GM23338 (cell line): ENCODE measurements at places on chromosomes 7 and 10.

- DNase-seq: peak; percentile 81
Measured at GRCh38 chr10:116833986-116834985, 15.0 kb upstream of the ENO4 start.

DNA sequence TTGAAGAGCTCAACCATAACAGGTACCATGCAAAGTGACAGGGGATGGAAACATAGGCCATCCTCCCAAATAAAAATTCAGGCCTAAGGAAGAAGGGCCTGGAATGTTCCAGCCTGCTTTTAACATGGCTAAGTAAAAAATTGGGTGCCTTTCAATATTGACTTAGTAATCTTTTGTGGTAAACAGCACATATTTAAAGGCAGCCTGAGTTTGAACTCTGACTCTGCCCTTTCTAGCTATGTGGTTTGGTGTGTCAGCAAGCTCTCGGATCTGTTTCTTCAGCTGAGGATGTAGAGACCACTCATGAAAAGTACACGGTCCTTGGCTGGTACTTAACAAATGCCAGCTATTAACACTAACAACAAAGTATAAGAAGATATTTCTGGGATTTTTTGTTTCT, 191.8 kb upstream of the CDCA7L start:
- DNase-seq: no peak

DNA sequence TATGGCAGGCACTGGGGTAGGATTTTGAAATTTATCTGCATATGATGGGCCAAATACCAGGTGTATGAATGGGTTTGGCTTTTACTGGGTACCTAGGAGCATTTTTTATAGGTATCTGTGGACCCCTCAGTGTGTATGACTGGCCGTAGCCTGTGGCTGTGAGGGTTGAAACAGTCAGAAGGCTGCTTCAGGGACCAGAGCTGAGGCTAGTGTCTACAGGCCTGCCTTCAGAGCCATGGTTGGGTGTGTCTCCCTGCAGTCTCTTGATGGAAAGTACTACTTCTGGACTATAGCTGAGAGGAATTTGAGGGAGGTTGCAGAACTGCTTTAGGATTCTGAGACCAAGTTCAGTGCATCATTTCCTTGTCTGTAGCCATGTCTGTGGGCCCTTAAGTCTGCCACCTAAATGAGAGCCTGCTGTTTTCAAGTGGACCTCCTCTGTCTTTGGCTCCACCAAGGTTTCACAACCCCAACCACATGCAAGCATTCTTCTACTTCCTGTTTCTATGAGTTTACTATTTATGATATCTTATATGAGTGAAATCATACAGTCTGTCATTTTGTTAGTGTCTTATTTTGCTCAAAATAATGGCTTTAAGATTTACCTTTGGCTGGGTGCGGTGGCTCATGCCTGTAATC, 19.9 kb upstream of the ZNF138 start:
- no peak for DNase-seq

DNA sequence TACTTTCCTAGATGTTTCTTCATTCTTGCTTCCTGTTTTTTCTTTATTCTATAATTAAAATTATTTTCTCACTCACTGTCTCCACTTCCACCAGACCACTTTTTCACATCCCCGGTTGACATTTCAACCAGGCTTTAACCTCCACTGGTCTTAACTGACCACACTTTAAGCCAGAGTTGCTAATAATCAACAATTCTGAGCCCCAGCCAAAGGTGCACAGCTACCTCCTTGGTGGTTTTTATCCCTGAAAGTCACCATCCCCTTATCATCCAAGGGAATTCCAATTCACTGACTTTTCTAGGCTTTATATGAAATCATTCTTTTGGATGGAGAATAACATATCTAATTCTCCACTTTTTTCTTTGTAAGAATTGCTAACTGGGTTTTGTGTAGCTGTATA, 138.9 kb downstream of the FRMD4A start:
- DNase-seq: no peak

DNA sequence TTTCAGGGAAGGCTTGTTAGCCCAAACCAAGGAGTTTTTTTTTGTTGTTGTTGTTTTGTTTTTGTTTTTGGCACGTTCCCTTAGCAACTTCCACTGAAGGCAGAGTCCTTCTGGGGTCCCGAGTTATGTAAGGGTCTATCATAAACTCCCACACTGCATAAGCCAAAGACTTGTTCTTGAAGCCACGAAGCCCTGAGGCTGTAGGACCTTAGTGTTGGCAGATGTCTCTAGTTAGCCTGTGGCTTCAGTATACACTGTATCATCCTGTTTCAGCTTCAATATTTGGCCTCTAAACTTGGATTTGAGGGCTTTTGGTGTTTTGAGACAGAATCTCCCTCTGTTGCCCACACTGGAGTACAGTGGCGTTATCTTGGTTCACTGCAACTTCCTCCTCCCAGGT, 13.6 kb downstream of the KPNA7 start:
- no peak for DNase-seq

DNA sequence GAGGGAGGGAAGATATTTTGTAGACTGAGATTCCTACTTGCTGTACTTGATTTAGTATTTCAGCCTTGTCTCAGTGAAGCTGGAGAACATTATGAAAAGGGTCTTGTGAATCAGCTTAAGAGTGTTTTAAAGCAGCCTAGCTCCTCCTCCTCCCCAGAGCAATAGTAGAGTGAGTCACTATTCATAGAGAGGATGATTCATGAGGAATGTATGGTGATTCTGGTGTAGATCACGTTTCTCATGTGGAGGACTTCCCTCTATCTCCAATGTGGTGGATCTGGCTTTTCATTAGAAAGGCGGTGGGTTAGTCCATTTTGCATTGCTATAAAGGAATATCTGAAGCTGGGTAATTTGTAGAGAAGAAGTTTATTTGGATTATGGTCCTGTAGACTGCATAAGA, 340.1 kb upstream of the CHRM2 start:
- DNase-seq: no peak

- DNase-seq: peak; percentile 40
Measured at GRCh38 chr7:100825215-100825671, 2.1 kb downstream of the EPHB4 start.

- peak; percentile 39 for DNase-seq
Measured at GRCh38 chr7:620056-620455, 100.4 kb upstream of the PDGFA start.

- no peak for DNase-seq
Measured at GRCh38 chr7:139629392-139630082, 106.1 kb downstream of the CLEC2L start.

- DNase-seq: no peak
Measured at GRCh38 chr7:110637252-110637651, 453.7 kb upstream of the LRRN3 start.

DNA sequence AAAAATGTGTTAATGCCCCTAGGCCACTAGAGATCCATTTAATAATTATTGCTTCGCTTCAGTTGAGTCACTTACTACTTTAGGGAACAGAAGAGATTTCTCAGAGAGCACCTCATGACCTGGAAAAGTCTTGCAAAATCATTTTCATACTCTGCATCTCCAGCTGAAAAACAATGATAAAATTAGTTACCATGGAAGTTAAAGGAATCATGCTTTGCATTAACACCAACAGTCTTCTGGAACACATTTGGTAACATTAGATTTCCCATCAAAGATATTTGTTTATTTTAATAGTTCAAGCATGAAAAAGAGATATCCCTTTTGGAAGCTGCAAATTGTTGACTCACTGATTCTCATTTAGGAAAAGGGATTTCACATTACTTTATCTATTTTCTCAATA, 1.8 kb upstream of the STEAP2 start:
- DNase-seq: no peak

DNA sequence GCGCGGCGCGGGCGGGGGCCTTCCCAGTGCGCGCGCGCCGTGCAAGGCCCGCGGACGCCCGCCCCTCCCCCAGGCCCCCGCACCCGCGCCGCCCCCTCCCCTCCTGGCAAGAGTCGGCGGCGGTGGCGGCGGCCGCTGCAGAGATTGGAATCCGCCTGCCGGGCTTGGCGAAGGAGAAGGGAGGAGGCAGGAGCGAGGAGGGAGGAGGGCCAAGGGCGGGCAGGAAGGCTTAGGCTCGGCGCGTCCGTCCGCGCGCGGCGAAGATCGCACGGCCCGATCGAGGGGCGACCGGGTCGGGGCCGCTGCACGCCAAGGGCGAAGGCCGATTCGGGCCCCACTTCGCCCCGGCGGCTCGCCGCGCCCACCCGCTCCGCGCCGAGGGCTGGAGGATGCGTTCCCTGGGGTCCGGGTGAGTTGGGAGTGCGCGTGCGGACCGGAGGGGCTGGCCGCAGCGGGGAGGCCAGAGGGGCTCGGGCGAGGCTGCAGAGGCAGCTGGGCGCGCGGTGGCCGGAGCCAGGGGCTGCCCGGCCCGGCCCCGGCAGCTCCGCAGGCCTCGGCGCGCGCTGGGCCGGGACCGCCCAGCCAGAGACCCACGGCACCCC, at the start of gene BMPR1A:
Gene BMPR1A (plus strand): TSS at position 109 of the 602 bp plus-strand sequence. CDS start 119,400 bp downstream, outside the sequence.
- peak; percentile 63 for DNase-seq
